ENCODE measurements at places on chromosomes 13 and 19.

- DNase-seq, result no peak
Observed at GRCh38 chr19:12880551-12881171, 588 bp downstream of the DNASE2 start.

- DNase-seq, result no peak
Observed at GRCh38 chr19:37519890-37520289, 13.2 kb downstream of the ZNF793 start.

DNA sequence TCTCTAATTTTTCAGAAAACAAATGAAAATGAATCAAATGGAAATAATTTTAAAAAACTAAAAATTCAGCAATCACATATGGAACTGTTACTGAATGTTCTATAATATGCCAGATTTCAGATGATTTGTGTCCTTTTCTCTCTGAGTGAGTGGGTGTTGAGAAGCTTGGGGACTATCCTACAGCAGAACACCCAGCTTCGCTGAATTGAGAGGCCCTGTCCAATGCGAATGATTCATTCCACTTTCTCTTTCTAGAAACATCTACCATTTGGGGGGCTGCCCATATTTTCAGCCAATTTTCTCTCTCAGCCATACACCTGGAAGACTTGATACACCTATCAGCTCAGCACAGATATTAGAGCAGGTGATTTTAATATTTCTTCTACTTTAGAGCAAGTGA is 1666.7 kb downstream of the EFNB2 start:
- DNase-seq, result no peak

DNA sequence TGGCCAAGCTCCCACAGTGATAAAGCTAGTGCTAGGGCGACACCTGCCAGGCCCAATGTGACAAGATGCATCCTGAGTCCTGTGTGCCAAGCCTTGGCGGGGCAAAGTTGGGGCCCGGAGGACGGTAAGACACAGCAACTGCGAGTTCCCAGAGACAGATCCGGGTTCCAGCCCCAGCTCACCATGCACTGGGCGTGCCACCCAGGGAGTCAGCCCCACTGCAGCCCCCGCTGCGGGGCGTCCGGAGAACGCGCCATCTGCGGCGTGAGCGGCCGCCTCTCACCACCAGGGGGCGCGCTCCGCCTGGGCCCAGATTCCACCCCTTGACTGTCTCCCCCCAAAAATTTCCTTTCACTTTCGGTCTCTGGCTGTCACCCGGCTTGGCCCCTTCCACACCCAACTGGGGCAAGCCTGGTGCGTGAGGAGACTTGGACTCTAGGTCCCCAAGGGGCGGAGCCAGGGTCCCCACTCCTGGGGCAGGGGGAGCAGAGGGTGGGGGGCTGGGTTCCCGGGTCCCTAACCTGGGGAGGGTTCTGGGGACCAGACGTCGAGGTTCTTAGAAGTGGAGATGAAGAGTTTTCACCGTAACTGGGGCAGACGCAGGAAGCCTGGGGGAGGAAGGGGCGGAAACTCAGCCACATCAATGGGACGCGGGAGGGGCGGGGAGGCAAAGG is at the start of gene FLT3LG:
TSS of gene FLT3LG (plus strand) at position 348 of the 674 bp plus-strand sequence. CDS start 425 bp downstream, outside the sequence.
- DNase-seq, result no peak

DNA sequence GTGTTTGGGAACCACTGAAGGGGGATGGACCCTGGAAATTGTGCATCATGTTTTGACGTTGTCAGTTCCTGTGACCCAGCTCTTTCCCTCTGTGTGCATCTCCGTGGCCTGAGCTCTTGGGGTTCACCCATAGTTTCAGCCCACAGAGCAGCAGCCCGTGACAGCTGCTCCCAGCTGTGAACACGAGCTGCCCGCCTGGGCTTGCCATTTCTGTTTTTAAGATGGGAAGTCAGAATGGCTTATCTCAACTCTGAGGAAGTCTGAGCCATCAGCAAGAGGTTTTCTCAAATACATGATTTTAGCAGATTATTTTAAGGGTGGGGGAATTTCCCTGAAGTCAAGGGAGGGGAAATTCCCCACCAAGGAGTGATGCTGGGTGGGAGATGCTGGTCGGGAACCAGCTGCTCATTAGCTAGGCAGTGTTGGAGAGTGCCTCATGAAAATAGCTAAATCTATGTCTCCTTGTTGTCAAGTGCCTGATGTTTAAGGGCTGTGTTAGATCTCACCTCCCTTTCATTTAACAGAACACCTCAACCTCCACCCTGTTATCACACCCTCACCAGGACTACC is 34.8 kb upstream of the C1QTNF9 start:
- no peak for DNase-seq

GRCh38 chr13:113943821-113944565 is 29.9 kb downstream of the C13orf46 start:
- DNase-seq, result no peak

- no peak for DNase-seq
Observed at GRCh38 chr13:59337070-59337469, 826.7 kb downstream of the DIAPH3 start.

DNA sequence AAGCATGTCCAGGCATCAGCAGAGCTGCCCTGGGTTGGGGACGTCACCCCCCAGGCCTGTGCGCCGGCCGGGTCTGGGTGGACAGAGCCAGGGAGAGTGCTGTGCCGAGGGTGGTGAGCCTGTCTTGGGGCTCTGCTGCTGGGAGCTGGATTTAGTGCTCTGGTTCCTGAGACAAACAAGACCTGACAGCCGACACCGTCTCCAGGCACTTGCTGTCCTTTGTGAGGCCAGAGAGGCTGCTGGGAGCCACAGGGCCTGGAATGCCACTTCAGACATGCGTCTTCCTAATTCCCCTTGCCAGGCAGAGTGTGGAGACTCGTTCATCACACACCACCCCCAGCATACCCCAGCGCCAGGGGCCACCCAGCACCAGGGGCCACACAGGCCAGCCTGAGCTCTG is 165.8 kb downstream of the KDM4B start:
- no peak for DNase-seq

DNA sequence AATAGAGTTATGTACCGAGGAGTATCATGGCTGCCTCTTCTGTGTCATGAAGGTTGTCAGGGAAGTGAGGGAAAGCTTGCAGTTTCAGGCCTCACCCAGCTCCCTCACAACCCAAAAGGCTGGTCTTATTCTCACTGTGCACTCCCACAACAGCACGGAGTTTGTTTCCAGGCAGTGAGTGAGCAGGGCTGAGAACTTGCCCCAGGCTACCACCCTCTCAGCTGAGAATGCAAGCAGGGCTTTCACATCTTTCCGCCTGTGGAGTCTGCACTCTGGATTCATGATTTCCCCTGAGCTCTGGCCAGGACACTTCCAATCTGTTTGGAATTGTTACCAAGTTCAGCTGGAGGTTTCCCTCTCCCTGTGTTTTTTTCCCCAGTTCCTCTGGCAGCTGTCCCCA is 2284.7 kb upstream of the PCDH20 start:
- no peak for DNase-seq

- DNase-seq, result no peak
Observed at GRCh38 chr13:107375701-107376340, 807.9 kb upstream of the ARGLU1 start.

GRCh38 chr13:66853564-66853963 is 376.6 kb downstream of the PCDH9 start:
- DNase-seq, result no peak

GRCh38 chr19:33295621-33296487 is 6.5 kb downstream of the CEBPA start:
- DNase-seq, result no peak

- DNase-seq, result no peak
Observed at GRCh38 chr19:54916822-54917221, 10.9 kb downstream of the NCR1 start.
